ENCODE measurements at places on chromosomes 6 and 20.

GRCh38 chr6:139568151-139568955 is 193.9 kb upstream of the CITED2 start:
- DNase-seq: no peak

DNA sequence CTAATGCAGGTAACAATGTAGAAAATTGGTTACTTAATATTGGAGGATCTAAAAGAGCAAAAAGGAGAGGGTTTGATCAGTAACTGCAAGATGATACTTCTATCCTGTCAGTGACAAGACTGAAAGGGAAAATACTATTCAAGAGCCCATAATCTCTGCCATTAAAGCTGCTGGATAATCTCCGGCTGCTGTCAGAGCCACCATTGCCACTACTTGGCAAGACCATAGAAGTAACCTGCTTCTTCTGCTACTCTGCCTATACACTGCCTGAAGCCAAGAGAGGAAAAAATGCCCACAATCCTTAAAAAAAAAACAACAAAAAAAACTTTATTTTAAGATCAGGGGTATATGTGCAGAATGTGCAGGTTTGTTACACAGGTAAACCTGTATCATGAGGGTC is 386.5 kb upstream of the ID4 start:
- no peak for DNase-seq

DNA sequence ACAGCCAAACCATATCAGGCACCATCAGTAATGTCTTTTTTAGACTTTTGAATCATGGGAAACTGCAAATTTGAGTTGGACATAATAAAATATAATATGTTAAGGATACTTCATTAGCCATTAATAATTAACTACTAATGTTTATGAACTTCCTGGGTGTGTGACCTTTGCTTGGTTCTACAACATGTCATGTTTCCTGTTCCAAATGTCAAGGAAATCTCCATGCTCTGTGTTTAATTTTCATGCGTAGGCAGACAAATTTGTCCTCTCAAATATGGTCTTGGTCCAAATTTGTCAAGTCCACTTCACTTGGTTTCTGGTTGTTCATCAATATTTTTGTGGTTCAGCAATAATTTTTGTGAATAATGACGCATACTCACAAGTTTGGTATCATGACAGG is 410.5 kb downstream of the BMP2 start:
- DNase-seq: no peak

GRCh38 chr6:158605266-158605878 is 39.2 kb downstream of the DYNLT1 start:
- DNase-seq: peak; percentile 71

DNA sequence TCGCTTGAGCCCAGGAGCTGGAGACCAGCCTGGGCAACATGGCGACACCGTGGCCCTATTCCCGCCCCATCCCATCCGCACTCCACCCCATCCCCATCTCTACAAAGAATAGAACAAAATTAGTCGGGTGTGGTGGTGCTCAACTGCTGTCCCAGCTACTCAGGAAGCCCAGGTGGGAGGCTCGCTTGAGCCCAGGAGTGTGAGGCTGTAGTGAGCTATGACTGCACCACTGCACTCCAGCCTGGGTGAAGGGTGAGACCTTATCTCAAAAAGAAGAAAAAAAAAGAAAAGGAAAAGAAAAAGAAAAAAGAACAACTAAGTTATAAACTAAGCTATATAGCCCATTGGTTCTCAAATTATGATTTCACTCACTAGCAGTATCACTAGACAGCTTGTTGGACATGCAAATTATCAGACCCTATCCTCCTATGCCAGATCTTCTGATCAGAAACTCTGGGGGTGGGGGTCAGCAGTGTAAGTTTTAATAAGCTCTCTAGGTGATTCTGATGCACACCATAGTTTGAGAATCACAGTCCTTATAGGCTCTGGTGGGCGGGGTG is 491 bp upstream of the ITCH start:
- no peak for DNase-seq

DNA sequence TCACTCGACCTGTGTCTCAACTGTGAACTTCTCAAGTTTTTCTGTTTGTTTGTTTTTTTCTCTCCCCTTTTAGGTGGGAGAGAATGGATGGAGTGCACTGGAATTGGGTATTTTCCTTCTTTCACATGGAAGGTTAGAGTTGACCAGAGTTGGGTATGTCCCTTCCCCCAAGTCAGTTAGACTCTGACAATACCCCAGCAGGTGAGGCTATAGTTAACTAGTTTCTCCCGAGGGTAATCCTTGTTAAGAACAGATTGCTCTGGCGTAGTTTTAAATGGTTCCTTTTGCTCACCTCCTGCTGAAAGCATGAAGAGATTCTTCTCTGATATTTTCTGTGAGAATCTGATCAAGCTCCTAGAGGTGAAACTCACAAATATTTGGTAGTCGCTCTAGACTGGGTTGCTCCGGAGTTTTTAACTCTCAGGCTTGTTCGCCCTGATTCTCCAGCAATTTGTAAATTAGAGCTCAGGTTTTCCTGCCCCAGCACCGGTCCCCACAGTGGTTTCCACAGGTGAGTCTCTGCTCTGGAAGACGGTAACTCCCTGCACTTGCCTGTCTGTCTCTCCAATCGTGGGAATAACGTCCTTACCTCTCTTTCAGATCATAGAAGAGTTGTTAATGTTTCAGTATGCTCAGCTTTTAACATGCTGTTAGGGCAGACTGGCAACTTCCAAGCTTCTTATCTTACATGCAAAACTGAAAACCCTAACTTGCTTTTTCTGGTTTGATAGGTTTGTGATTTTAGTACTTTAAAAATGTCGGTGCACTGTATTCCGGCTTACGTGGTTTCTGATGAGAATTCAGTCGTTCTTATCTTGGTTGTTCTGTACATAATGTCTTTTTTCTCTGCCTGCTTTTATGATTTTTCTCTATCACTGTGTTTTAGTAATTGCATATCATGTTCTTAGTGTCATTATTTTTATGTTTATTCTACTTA is 111.2 kb upstream of the HIVEP1 start:
- no peak for DNase-seq

GRCh38 chr20:46811224-46812084 is 83.2 kb upstream of the EYA2 start:
- DNase-seq: no peak

DNA sequence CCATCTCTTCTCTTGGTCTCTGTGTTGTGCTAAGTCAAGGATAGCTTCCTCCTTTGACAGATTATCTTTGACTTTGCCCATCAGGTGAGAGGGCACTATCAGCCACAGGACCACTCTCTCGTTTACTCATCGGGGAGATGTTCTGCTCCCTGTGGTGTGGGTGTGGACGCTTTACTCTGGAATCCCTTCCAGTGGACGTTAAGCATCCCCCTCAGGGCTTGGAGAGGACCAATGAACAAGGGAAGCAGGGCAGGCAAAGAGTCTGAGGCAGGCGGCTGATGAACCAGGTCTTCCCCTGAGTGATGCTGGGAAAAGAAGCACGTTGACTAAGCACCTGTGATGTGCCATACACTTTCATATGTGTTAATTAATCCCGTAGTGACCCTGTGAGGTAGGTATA is 21.0 kb upstream of the RNF24 start:
- DNase-seq: no peak

DNA sequence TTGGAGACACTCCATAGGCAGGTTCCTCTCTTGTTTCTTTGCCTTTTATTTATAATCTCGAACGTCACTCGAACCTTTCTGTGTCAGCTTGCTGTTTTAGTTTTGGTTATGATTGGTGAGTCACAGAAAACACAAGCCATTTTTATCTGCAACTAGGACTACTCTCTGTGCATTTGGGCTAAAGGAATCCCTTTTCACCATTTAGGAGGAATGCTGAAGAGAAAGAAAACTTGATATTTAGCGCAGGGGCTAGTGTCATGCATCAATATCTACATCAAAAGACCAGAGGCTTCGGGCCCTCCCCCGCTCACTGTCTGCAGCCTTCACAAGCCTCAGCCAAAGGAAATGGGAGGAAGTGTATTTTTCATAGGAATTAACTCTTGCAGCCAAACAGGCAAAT is 507.8 kb upstream of the CITED2 start:
- DNase-seq: no peak

- no peak for DNase-seq
These were observed 19.1 kb downstream of the SPATA2 start for GRCh38 chr20:49896204-49896603.

DNA sequence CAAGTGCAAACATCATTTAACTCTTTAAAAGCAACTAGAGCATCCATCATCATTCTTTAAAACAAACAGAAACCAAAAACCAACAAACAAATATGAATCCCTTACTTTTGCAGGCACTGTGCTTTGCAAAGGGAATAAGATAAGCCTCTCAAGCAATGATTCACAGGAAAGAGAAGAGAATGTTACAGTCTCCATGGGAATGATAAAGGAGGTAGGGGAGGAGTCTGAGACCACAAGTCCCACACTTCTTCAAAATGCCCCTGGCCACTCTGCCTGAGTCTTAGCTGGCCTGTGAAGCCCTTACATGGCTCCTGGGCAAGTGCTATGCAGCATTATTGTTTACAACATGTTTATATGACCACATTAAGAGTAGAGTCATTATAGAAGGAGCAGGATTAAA is 257.7 kb upstream of the MARCKS start:
- DNase-seq: no peak

- DNase-seq: no peak
These were observed 242.1 kb downstream of the GJA1 start for GRCh38 chr6:121677571-121677970.

GRCh38 chr6:141463237-141463977 is 669.3 kb upstream of the GJE1 start:
- DNase-seq: no peak

DNA sequence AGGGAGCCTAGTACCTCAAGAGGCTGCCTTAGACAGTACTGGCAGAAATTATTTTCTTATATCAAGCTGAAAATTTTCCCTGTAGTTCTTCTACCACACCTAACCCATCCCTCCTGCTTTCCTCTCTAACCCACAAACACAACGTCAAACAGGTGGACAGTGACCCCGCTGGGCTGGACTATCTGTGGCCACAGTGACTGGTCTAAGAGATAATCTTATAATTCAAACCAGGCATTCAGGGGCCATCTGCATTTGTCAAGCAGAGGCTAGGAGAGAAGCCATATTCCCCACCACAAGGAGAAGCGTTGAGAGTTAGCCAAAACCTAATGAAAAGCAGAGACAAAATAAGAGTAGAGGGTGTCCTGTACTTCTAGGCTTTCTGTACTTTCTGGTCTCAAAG is 8.2 kb downstream of the HDDC2 start:
- no peak for DNase-seq

GRCh38 chr20:23530937-23531567 is 37.2 kb downstream of the CST9L start:
- DNase-seq: no peak

DNA sequence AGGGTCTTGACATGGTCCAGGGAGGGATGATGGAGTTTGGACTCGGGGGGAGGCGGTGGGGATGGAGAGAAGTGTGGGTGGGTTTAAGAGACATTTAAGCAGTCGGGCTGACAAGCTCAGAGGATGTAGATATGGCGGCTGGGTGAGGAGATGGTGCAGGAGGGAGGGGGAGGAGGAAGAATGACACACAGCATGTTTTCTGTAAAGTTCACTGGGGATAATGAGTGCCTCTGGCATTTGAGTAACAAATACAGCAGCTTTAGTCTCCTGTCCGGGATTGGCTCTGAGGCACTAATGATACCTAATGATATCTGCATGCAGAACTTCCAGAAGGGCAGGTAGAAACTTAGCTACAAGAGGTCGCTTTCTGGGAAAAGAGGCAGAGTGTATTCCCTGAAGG is 107.8 kb downstream of the DHX35 start:
- DNase-seq: no peak

DNA sequence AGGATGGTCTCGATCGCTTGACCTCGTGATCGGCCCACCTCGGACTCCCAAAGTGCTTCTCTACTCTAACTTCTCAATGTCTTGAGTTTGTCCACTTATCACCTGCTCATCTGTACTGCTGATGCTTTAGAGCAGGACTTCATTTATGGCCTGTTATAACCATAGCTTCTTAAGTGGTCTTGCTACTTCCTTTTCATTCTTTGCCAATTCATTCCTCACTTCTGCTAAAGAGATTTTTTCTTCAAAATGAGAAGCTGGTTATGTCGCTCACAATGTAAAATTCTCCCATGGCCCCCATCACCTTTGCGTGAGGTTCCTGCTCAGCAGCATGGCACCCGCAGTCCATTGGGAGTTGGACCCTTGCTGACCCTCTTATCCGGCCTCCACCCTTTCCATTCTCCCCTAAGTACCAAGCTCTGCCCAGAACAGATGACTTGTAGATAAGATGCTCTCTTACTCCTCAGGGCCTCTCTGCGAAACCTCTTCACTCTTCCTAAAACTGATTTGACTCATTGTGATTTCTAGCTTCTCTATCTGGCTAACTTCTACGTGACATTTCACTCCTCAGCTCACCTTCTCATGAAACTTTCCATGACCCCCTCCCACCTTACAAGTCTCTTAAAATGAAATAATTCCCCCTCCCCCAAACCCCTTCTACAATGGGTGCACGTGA is 13.9 kb upstream of the CD164 start:
- DNase-seq: no peak

GRCh38 chr20:50642288-50642803 is 49.0 kb downstream of the RIPOR3 start:
- DNase-seq: no peak

DNA sequence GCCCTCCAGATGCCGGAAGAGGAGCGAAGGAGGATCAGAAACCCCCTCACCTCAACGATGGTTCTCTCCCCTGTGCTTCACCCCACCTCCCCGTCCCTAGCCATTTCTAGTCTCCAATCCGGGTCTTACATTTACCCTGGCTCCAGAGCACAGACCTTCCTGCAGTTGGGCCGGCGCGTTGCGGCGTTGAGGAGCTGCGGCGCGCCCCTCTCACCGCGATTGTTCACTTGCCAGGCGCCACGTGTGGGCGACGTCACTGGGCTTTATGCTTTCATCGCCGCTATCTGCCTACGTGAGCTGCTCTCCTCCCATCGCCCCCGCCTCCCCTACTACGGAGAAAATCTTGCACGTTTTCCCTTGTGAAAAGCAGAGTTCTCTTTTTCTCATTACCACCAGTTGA is at the start of gene CRISP2:
TSS of gene CRISP2 (minus strand) at position 198 of the 400 bp plus-strand sequence. CDS start 4,347 bp downstream, outside the sequence.
- no peak for DNase-seq

DNA sequence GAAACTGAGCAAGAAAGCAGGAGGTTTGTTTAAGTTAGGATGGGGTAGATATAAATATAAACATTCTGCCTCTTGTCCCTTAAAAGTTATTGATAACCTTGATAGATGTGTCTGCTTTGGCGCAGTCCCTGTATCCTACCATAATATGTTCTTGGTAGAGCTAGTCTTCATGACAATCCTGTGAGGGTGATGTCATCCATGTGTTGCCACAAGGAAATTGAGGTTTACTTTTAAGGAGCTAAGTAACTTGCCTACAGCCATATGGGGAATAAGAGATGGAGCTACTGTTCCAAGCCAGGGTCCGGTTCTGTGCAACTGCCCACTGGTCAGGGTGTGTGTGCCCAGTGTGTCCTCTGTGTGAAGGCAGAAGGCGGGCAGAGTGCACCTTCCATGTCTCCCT is 78.5 kb downstream of the SSR1 start:
- DNase-seq: no peak

GRCh38 chr6:129440691-129441090 is 269.3 kb downstream of the ARHGAP18 start:
- DNase-seq: no peak

Data from activated naive CD4-positive, alpha-beta T cell treated with anti-CD3 and anti-CD28 coated beads, Interleukin-2, amount 10 ng/mL, durations not matched to agents 7 days and 5 days (primary cell).